Substantia nigra (tissue), 51 donors: ENCODE measurements at places on chromosomes 3 and 15.

GRCh38 chr3:117558681-117559080 lies 849.1 kb downstream of the TUSC7 start:
- DNase-seq, result no peak

GRCh38 chr3:35500641-35501350 lies 138.5 kb upstream of the ARPP21 start:
- no peak for DNase-seq

DNA sequence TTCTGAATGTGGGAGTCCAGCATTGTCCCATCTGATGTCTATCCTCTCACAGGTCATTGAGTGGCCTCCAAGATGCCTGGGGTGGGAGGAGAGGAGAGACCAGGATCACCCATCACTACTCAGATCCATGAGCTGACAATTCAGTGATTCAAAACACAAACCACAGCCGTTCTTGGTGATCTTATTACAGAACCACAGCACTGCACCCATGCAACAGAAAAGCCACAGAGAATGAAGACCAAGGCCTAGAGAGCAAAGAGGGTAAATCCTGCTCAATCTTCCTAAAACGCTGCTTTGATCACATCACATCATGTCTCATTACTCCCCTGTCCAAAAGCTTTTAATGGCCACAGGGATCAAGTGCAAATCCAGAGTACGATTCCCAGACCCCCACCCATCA lies 23.5 kb downstream of the ANP32A start:
- no peak for DNase-seq

DNA sequence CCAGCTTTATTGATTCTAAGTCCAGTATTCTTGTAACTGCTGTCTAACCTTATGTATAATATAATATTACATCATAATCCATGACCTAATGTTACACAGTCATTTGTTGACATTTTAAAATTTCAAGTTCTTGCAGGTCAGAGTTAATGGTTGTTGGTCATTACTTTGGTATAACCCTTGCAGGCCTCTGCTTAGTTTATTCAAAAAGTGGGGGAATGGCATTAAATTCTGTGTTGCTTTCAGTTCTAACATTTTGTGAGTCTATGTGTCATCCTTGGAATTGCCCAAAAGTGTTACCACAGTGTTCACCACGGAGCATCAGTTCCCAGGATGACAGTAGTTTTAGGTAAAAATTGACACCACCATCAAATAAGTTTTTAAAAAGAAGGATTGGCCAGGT lies 174.8 kb upstream of the BCL6 start:
- DNase-seq, result no peak

GRCh38 chr3:103127737-103128136 lies 692.9 kb downstream of the ZPLD1 start:
- DNase-seq, result no peak

DNA sequence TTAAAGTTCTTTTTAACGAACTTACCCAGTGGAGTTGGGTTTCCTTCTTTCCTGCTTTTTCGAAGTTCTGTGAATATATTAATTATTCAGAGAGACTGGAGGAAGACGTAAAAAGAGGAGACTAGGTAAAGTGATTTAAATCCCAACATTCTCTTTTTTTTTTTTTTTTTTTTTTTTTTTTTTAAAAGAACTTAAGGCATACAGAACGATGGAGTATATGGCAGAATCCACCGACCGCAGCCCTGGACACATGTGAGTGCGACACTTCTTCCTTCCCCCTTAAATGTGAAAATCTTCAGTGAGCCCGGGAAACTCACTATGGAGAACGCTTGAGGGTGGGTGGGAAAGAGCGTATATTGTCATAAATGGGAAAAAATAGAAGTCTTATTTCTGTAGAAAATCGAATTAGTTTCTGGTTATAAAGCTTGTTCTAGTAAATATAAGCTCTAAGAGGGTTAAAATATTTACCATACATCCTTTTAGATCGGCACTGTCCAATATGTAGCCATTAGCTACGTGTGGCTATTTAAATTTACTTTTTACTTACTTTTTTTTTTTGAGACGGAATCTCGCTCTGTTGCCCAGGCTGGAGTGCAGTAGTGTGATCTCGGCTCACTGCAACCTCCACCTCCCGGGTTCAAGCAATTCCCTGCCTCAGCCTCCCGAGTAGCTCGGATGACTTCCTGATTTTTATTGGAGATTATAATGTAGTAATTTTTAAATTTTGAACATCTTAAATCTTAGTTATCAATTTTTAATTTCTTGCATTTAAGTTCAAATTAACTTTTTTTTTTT lies 892 bp downstream of the NMD3 start:
- no peak for DNase-seq

DNA sequence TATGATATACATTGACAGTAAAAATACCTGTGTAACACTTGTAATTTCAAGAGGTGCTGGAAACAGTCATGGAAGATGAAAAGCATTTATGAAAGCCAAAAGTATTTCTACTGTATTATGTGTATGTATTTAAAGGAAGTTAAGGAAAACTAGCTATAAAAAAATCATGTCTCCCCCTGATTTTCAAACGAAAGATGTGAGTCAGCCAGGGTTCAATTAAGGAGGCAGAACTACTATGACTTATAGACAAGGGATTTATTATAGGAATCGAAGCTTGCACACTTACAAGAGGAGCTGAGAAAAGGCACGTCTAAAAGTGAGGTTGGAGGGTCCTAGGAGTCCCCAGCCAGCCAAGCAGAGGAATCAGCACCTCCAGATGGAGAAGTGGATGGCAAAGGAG lies 119.4 kb downstream of the SUCLG2 start:
- no peak for DNase-seq

DNA sequence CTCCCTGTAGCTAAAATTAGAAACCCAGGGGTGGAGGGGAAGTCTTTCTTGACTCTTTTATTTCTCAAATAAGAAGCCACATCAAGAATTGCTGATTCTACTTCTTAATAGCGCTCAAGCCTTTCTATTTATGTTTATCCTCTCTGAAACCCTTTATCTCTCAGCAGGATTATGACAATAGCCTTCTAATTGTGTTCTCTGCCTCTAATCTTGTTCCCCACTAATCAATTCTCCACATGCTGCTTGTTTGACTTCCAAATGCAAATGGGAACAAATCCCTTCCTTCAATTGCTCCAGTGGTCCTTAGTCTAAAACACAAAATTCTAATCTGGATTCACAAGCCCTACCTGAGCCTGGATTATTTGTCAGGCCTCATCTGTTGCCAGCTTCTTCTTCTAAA lies 43.7 kb upstream of the CFAP20DC start:
- DNase-seq, result no peak

GRCh38 chr15:74535388-74536084 lies 5.5 kb upstream of the ARID3B start:
- DNase-seq, result no peak

- DNase-seq, result no peak
Measured at GRCh38 chr3:14774431-14774830, 44.3 kb upstream of the FGD5 start.

- DNase-seq, result no peak
Measured at GRCh38 chr15:65382146-65382491, 4.3 kb upstream of the IGDCC3 start.

DNA sequence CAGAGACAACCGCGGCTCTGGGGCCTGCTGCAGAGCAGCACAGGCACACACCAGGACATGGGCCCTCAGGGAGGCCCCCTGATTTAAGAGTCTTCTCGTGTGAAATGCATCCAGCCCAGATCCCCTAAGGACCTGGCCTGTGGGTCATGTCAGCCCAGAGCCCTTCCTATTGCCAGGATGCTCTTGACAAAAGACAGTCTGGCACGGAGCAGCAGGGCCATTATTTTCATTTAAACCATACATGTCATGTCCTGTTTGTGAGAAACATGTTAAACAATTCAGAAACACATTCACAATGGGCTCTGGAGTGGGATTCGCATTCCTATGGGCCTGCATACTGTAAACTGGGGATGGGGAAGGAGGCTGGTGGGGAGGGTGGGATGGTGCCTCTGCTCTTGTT lies 367.4 kb upstream of the WNT5A start:
- DNase-seq, result no peak

DNA sequence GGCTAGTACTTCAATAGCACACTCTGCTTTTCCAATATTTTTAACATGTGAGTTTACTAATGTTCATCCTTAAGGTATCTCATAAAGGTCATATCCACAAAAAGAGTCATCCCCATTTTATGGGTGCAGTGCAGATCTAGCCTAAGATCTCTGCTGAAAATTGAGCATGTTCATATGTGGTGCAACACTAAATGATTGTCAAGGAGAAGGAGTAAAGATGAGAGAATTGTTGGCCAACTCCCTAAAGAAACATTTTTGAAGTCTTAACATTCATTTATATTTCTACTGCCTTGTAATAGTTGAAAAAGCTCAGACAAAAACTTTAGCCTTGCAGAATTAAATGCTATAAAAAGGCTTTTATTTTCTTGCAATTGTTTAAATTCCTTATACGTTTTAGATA lies 1159.6 kb downstream of the TBL1XR1 start:
- no peak for DNase-seq

DNA sequence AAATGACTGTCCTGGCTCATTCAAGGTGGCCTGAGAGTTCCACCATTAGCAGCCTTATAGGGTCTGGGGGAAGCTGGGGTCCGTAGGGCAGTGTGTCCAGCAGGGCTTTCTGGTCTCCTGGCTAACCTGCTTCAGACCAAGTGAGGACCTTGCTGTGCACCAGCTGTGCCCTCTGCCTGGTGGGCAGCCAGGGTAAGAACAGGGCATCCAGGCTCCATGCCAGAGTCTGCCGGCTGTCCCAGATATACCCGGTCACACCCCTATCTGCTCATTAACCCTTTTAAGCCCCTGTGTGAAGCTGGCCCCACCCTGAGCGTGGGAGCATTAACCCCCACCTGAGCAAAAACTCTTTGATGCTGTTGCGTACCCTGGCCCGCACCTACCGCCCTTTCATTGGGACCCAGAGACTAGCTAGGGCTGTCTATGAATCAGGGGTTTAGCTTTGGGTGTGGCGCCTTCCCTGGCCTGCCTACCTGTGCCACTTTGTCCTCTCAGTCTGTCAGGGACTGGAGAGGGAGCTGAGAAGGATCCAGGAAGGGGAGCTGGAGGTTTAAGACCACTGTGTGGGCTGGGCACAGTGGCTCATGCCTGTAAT lies 17.6 kb downstream of the SEMA3F start:
- no peak for DNase-seq

DNA sequence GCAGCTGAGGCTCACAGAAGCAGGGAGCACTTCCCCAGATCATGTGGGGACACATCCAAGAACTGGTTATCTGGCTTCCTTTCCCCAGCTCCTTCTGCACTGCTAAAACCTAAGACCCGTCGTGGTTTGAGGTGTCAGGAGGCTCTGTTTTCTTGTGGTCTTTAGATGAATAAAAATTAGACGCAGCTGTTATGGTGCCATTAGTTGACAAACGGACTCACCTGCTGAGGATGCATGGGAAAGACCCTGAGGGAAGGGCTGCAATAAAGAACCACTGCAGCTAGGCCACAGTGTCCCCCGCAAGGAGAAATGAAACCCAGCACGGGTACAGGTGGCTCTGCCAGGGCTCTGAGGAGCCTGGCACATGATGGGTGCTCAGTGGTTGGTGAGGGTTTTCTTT lies 99.4 kb downstream of the IQSEC1 start:
- DNase-seq, result no peak

DNA sequence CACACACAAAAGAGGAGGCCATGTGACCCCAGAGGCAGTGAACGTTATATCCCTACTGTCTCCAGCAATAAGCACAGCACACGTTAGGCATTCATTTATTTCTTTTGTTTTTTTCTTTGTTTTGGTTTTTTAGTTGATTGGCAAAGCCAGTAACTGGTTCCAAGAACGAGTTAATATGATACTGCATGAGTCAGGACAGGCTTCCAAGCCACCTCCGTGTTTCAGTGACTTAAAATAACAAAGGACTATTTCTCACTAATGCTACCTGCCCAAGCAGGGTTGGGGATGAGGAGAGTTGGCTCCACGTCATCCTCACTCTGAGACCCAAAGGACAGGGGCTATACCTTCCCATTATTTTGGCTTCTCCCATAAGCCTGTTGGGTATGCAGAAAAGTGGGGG lies 130.5 kb downstream of the ST8SIA2 start:
- no peak for DNase-seq

DNA sequence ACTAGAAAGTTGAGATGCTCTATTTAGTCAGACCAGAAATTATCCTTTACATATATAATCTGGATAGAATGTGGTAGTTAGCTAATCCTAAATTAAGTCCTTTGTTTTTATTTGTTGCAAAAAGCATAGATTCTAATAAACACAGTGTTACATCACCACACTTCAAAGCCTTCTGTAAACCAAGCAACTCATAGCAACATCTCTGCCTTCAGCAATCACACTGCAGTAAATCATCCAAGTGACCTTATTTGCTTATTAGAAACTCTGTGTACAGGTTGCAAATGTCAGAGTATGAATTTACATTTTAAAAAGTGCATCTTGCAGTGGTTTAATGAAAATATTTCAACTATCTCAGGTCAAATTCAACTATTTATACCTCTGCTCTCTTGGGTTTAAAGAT lies 242.5 kb downstream of the GBE1 start:
- no peak for DNase-seq

DNA sequence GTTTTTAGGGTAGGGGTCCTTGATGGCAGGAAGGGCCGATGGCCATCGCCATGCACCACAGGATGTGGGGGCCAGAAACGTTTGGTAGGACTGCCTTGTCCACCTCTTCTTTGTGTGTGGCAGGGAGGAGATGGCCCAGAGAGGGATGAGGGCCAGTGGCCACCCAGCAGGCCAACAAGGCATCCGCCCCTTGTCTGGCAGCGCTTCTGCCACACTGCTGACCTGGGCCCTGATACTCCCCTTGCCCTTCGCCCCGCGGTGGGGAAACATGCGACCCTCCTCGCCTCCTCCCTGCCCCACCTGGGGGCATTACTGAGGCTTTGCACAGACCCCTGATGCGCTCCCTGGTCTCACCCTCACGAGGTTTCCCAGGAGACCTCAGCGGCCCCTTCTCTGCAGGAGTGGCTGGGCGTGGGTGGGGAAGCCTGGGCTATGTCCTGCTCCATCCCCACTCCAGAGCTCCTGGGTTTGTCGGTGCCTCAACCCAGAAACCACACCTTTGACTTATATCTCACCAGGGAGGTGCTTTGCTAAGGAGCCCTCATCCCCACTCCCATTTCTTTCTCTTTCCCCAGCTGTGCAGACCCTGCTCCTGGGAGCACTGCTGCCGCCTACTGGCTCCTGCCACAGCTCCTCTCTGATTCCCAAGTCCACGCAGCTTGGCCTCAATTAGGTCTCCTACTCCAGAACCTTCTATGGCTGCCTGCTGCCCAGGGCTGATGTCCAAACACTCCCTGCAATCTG lies 38.7 kb downstream of the FEM1B start:
- no peak for DNase-seq

GRCh38 chr15:82963471-82964341 lies 11.2 kb upstream of the HOMER2 start:
- no peak for DNase-seq

- no peak for DNase-seq
Measured at GRCh38 chr15:58608129-58608590, 141.3 kb downstream of the ADAM10 start.

- DNase-seq, result no peak
Measured at GRCh38 chr15:88956906-88957305, 43.7 kb upstream of the MFGE8 start.
